ENCODE measurements at places on chromosomes 3 and 15.
A peak's percentile ranks its signal among the peaks of the same experiment; 100 is the strongest.

- DNase-seq = peak; percentile 86
Observed at GRCh38 chr15:77634266-77634962, 1.7 kb upstream of the LINGO1 start.

GRCh38 chr3:105906836-105907235, 38.0 kb upstream of the CBLB start:
- peak; percentile 7 for DNase-seq

- peak; percentile 35 for DNase-seq
Observed at GRCh38 chr3:194395212-194395611, 3.9 kb downstream of the GP5 start.

DNA sequence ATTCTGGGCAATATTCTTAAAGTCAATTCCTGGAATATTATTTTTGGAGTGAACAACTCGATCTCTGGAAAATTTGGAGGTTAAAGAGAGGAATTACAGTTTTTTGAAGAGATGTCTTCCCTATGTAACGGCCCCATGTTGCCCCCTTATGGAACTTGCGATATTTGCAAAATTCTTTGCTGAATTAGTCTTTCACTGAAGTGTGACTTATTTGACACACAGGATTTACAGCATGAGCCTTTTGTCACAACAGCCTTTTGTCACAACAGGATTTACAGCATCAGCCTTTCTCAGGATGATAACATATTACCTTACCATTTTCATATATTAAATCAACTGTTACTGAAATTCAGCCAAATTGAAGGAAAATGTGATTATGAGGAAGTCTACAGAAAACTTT, 37.8 kb upstream of the SPTSSB start:
- DNase-seq = peak; percentile 78
